ENCODE measurements at places on chromosomes 4 and X. TPM values are rescaled to one million over a fixed set of nuclear protein-coding genes. Genes with fewer than 3 reads are reported as not detected.

The SLITRK2 gene
- polyA plus RNA-seq, result not detected

The HTN3 gene
- not detected for polyA plus RNA-seq

DNA sequence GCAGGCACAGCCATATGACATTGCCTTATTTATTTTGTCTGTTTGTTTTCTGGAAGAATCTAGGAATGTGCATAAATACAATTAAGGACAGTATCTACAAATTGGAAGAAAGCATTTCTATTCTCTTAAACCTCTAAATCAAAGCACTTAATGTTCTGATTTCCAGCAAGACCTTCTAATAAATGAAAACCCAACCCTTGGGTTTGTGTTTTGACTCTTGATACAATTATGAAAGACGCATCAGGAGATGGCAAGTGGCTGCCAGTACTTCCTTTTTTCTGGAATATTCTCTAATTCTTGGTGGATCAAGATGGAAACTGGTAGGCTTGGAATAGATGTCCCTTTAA is 437 bp upstream of the CPE start:
- no peak for DNase-seq

- DNase-seq, result no peak
Observed at GRCh38 chr4:113382704-113383103, 333.3 kb downstream of the ANK2 start.
